ENCODE measurements at places on chromosomes 6 and 20. TPM values are rescaled to one million over a fixed set of nuclear protein-coding genes. Genes with fewer than 3 reads are reported as not detected.

Gene NOL4L
- polyA plus RNA-seq: 35.4 TPM

DNA sequence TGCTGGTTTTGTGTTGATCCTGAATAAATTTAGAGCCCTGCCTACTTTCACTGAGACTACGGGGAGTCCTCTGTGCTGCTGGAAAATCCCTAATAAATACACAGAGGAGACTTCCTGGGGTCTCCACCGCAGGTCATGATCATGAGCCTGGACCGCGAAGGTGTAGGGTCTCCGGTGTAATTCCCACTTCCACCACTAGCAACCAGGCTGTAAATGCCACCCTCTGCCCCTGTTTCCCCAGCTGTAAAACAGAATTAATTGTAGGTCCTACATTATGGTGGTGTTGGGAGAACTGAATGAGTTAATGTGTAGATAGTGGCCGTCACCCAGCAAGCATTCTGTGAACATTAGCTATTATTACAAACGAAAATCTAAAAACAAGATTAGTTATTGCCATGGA lies 191.6 kb upstream of the THBS2 start:
- H3K27me3 ChIP-seq: no peaks in the 10 kb centered on the region
- no peak overlapping the region for H3K27ac ChIP-seq
- no peak for DNase-seq

Gene TXLNB
- not detected for polyA plus RNA-seq

- H3K36me3 ChIP-seq: no peaks in the 10 kb centered on the region
- no peaks in the 10 kb centered on the region for H3K27me3 ChIP-seq
- H3K27ac ChIP-seq: no peak overlapping the region
- H3K4me1 ChIP-seq: peaks cover 36% of the 10 kb centered on the region
- DNase-seq: peak; percentile 65
These were observed 7.0 kb upstream of the DSTN start for GRCh38 chr20:17562804-17563305.

DNA sequence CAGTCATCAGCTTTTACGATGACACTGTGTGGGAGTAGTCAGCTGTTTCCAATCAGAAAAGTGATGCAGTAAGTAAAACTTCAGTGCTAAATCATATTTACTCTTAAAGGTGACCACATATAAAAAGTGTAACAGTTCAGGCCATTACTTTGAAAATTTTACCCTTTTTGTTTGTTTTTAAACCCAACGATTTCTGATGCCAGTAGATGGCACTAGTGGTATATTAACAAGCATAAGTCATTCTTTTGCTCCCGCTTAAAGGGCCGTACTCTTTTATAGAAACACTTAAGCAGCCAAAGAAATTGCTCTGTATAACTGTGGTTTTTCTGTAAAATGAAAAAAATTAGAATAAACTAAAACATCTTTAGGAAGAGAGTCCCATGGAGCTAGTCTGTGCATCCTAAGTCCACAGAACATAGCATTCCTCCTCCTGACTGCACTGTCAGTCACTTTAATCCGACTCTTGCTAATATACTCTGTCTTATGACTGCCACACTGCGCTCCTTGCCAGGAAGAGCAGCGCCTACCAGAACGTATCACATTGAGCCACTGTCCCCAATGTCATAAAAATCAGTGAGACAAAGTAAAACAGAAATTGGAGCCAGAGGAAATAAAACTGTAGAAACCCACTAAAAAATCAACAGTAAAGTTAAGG lies 25.0 kb downstream of the HEBP2 start:
- H3K4me3 ChIP-seq: no peak overlapping the region
- no peaks in the 10 kb centered on the region for H3K27me3 ChIP-seq

DNA sequence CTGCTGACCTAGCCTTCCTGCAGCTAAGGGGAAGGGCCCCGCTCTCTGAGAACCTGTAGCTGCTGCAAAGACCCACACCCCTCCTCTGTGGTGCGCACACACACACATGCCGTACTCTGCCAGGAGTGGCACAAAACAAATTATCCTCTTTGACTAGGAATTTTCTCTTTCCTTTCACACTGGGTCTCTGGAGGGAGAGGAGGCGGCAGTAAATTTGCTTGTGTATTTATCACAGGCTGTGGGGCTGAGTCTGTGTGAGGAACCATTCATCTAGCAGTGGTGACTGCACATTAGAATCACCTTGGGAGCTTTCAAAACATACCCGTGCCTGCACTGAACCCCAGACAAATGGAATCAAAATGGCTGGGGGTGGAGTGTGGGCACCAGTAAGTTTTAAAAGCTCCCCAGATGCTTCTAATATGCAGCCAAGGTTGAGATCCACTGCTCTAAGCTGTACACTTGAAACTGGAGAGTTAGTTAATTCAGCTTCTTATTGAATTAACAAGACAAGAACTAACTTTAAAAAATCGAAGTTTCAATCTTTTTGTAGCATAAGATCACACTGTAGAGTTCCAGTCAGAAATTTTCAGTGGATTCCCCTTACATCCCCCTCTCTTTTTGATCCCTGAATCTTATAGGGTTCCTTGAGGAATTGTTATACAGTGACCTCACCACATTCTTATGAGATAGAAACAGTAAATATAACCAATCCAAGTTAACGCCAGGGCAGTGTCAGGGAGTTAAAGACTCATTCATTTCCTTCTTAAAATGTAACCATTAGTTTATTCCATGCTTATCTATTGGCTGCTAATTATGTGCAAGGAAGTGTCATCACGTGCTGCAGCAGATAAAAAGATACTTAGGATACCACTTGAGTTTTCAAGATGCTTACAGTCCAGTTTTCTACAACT lies 29.8 kb upstream of the GMDS start:
- H3K4me3 ChIP-seq: no peak overlapping the region
- DNase-seq: no peak
- no peaks in the 10 kb centered on the region for H3K27me3 ChIP-seq
- no peak overlapping the region for H3K27ac ChIP-seq
- H3K36me3 ChIP-seq: peaks cover 6% of the 10 kb centered on the region

- no peaks in the 10 kb centered on the region for H3K27me3 ChIP-seq
- no peak for DNase-seq
- no peak overlapping the region for H3K4me3 ChIP-seq
- H3K4me1 ChIP-seq: no peaks in the 10 kb centered on the region
- no peak overlapping the region for H3K27ac ChIP-seq
These were observed 33.5 kb upstream of the UBR2 start for GRCh38 chr6:42530296-42530695.

Gene STMN3
- polyA plus RNA-seq: 21.0 TPM

GRCh38 chr6:122612838-122613237 lies 2.6 kb downstream of the PKIB start:
- no peak overlapping the region for H3K4me3 ChIP-seq
- H3K27ac ChIP-seq: no peak overlapping the region
- no peaks in the 10 kb centered on the region for H3K36me3 ChIP-seq

DNA sequence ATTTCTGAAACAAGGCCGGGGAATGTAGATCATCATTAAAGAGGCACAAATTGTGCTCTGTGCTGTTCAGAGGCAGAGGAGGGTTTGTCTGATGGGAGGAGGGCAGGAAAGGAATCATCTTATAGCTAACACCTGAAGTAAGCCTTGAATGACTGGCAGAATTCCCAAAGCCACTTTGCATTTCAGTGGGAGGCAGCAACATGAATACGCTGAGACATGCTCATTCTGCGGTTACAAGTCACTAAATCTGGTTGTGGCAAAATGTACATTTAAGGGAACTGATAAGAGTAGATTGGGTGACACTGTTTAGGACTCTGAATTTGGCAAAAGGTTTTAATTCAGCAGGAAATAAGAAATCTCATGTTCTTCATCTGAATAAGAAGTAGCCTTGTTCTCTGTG lies 4.4 kb upstream of the COL19A1 start:
- DNase-seq: no peak
- H3K36me3 ChIP-seq: no peaks in the 10 kb centered on the region
- peaks cover 16% of the 10 kb centered on the region for H3K27me3 ChIP-seq
- H3K27ac ChIP-seq: no peak overlapping the region
- no peak overlapping the region for H3K4me3 ChIP-seq
- H3K4me1 ChIP-seq: peaks cover 11% of the 10 kb centered on the region

- H3K27ac ChIP-seq: no peak overlapping the region
- no peaks in the 10 kb centered on the region for H3K36me3 ChIP-seq
- DNase-seq: no peak
- no peaks in the 10 kb centered on the region for H3K4me1 ChIP-seq
These were observed 79.1 kb upstream of the SLC22A23 start for GRCh38 chr6:3535776-3536435.

DNA sequence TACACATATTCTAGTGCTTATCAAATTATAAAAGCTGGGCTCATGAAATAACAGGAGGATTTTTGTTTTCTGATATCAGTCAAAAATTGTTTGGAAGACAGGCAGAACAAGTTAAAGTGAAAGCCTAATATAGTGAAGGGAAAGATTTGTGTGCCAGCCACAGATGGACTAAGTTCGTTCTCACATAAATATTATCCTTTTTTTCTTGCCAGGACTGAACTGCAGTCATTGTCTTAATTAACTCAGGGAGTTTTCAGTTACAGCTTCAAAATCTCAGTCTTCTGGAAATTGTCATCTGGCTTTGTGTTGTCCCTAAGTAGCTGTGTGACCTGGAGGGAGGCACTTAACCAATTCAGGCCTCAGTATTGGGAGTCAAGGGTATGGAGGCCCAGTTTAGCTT lies 40.7 kb downstream of the PLCB4 start:
- no peak overlapping the region for H3K4me3 ChIP-seq
- no peak overlapping the region for H3K27ac ChIP-seq
- no peak for DNase-seq
- H3K27me3 ChIP-seq: no peaks in the 10 kb centered on the region
- H3K4me1 ChIP-seq: no peaks in the 10 kb centered on the region

DNA sequence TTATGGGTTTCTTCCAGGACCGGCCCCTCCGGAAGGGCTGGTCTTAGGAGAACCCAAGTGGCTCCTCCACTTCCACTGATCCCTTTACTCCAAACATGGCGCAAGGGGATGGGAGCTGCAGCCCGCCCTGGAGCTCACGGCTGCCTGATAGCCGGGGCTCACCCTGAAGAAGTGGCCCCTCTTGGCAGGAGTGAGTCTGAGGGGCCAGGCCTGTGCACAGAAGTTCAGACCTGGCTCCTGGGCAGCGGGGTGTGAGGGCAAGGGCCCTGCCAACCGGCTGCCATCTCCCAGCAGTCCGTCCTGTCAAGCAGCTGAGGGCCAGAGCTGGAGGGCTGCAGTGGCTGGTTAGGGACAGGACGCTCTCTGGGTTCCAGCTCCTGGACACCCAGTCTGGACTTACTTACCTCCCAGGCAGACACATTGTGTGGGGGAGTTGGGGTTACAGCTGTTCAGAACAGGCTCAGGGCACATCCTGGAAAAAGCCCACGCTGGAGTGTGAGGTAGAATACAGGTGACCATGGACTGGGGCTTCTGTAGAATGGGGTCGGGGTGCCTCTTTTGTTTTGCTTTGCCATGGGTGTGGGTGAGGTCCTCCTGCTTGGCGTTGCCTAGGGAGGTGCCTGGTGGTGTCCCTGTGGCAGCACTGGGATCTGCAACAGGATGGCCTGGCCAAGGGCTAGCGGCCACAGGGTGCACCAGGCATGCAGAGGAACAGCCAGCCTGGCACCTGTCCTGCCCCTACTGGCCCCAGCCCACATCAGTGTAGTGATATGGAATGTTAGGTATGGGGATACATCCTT lies 88.4 kb downstream of the ASXL1 start:
- DNase-seq: no peak
- peaks cover 38% of the 10 kb centered on the region for H3K36me3 ChIP-seq
- no peak overlapping the region for H3K4me3 ChIP-seq
- H3K27ac ChIP-seq: no peak overlapping the region
- peaks cover 24% of the 10 kb centered on the region for H3K4me1 ChIP-seq

- H3K4me1 ChIP-seq: peaks cover 11% of the 10 kb centered on the region
- H3K27me3 ChIP-seq: no peaks in the 10 kb centered on the region
- no peak overlapping the region for H3K4me3 ChIP-seq
These were observed 306.0 kb downstream of the FARS2 start for GRCh38 chr6:5567352-5567751.

GRCh38 chr6:88840796-88841539 lies 122.5 kb downstream of the RNGTT start:
- H3K4me3 ChIP-seq: 0 out of 2 replicates have a peak overlapping the region, but pooled peaks have one; percentile 11
- no peaks in the 10 kb centered on the region for H3K36me3 ChIP-seq
- DNase-seq: peak; percentile 85

DNA sequence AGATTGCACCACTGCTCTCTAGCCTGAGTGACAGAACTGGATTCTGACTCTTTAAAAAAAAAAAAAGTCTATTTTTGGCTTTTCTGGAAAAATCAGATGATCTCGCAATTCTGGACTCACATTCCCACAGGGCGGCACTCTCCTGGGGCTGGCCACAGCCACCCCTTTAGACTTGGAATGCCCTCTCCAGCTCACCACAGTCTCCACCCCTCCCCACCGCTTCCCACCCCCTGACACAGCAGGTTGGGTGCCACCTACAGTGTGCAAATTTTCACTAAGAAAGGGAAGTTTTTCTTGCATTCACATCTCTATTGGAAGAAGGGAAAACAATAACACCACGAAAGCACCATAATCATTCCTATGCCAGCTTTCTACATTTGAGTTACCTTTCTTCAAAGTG lies 15.4 kb downstream of the PDRG1 start:
- H3K36me3 ChIP-seq: no peaks in the 10 kb centered on the region
- H3K27ac ChIP-seq: no peak overlapping the region
- H3K4me3 ChIP-seq: no peak overlapping the region
- peaks cover 15% of the 10 kb centered on the region for H3K27me3 ChIP-seq

- no peaks in the 10 kb centered on the region for H3K36me3 ChIP-seq
- H3K27ac ChIP-seq: no peak overlapping the region
- no peaks in the 10 kb centered on the region for H3K27me3 ChIP-seq
- no peak overlapping the region for H3K4me3 ChIP-seq
- no peak for DNase-seq
These were observed 172.1 kb downstream of the PRL start for GRCh38 chr6:22124756-22125155.

Gene FOXF2
- not detected for polyA plus RNA-seq

Gene JARID2
- 7.5 TPM for polyA plus RNA-seq

Gene BCLAF1
- 55.3 TPM for polyA plus RNA-seq

DNA sequence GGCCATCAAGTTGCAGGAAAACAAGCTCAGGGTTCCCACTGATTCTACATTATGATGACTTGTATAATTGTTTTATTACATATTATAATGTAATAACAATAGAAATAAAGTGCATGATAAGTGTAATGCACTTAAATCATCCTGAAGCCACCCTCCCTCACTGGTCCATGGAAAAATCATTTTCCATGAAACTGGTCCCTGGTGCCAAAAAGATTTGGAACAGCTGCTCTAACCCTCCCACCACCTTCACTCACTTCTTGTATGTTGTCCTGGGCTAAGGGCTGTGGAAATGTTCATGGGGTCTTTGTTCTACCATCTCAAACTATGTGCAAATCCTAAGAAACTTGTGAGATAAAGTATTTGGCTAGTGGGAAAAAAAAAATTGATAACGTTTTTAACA lies 133.8 kb downstream of the LRRC1 start:
- H3K4me3 ChIP-seq: no peak overlapping the region
- H3K4me1 ChIP-seq: peaks cover 6% of the 10 kb centered on the region
- H3K36me3 ChIP-seq: 0 out of 2 replicates have a peak, but pooled peaks cover 1% of the 10 kb centered on the region

GRCh38 chr6:119799596-119800509 lies 450.3 kb upstream of the MAN1A1 start:
- H3K27me3 ChIP-seq: no peaks in the 10 kb centered on the region
- no peak for DNase-seq
- H3K4me1 ChIP-seq: no peaks in the 10 kb centered on the region
- no peak overlapping the region for H3K4me3 ChIP-seq
- H3K27ac ChIP-seq: no peak overlapping the region

- no peak overlapping the region for H3K27ac ChIP-seq
- no peak overlapping the region for H3K4me3 ChIP-seq
- peak; percentile 48 for DNase-seq
These were observed 6.2 kb downstream of the TMEM242 start for GRCh38 chr6:157316871-157317814.

Gene PEDS1
- 93.9 TPM for polyA plus RNA-seq

Gene LY6G6F
- not detected for polyA plus RNA-seq

Gene KIAA0408
- not detected for polyA plus RNA-seq

Gene AFG1L
- polyA plus RNA-seq: 1.3 TPM

Measured in HepG2 (cell line).